ENCODE measurements at places on chromosomes 6 and 20. TPM values are rescaled to one million over a fixed set of nuclear protein-coding genes. Genes with fewer than 3 reads are reported as not detected.

- no peak for DNase-seq
Observed at GRCh38 chr6:25488156-25488555, 163.9 kb upstream of the SCGN start.

DNA sequence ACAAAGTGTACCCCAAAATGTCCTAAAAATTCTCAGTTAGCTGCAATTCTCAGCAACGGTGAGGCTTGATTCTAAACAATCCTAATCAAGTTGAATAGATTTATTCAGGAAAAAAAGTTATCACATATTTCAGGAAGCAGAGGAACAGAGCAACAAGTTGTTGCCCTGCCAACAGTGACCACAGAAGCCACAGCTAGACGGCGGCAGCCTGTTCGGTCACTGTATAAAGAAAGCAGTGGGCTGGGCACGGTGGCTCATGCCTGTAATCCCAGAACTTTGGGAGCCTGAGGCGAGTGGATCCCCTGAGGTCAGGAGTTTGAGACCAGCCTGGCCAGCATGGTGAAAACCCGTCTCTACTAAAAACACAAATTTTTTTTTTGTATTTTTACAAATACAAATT lies 171.2 kb upstream of the BMP5 start:
- peak; percentile 15 for DNase-seq

GRCh38 chr20:36850759-36851158 lies 25.2 kb upstream of the TLDC2 start:
- DNase-seq = no peak

The ADTRP gene
- total RNA-seq = 0.33 TPM

- DNase-seq = peak; percentile 19
Observed at GRCh38 chr6:37741757-37742400, 44.2 kb upstream of the MDGA1 start.

DNA sequence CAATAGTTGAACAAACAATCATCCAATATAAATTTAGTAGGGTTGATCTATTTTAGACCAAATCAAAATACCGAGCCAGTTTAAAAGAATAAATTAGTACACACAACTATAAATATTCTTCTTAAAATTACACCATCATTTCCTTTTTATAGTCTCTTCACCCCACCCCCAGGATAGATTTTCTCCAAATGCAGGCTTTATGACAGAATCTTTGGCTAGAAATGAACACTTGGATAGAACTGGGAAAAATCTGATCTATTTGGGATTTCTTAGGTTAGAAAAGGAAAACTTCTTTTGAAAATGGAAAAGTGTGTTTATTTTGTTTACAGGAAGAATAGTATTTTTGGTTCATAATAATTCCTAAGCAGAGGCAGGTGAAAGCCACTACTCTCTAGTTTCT lies 74.6 kb downstream of the HMGN3 start:
- no peak for DNase-seq

The NEDD9 gene
- 28.1 TPM for total RNA-seq

Measured in left ventricle myocardium inferior (tissue), 1 donor.